ENCODE measurements at places on chromosomes 7 and 10. TPM values are rescaled to one million over a fixed set of nuclear protein-coding genes. Genes with fewer than 3 reads are reported as not detected.

GRCh38 chr7:50584386-50584785 is 19.2 kb upstream of the DDC start:
- H3K36me3 ChIP-seq = no peaks in the 10 kb centered on the region
- H3K4me1 ChIP-seq = no peaks in the 10 kb centered on the region
- no peak overlapping the region for H3K4me3 ChIP-seq
- no peak overlapping the region for H3K27ac ChIP-seq
- DNase-seq = no peak

DNA sequence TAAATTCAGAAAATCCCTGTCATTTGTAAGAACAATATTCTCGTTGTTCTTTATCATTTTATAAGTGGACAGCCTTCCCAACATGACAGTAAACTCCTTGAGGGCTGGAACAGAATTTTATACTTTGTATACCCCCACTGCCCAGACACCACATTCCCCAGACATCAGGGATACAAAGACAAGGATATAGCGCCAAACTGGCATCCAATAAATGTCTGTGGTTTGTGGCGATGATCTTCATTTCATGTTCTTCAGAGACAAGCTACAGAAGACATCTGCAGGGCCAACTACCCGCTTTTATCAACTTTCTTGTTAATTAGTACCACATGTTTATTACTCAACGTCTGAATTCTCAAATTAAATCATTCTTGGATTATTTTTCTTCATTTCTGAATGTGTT is 155.9 kb downstream of the ATE1 start:
- no peak for DNase-seq
- no peaks in the 10 kb centered on the region for H3K36me3 ChIP-seq
- no peak overlapping the region for H3K4me3 ChIP-seq

DNA sequence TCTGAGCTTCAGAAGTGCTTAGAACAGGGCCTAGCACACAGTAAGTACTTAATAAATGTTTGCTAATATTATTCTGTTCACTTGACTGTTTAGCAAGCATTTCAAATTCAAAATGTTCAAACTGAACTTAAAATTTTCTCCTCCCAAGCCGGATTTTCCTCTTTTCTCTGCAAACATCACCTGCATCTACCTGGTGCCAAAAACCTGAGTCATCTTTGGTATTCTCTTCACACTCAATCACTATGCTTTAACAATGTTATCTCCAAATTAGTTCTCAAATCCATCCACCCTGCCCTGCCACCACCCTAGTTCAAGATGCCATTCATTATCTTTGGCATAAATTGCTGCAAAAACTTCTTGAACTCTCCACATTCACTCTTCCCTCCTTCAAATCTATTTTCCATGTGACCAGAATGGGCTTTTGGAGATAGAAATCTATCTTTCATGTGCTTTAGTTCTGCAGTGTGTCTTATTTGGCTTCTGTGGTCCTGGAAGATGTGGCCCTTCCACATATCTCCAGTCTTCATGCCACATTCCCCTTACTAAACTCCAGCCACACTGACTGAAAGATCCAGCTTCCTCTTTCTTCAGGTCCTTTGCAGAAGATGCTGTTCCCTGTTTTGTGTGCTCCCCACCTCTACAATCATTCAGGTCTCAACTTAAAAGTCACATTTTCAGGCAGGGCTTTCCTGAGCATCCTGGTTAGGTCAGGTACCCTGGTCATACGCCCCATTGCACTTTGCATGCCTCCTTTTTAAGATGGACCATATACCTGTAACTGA is 2.0 kb downstream of the GGCT start:
- H3K4me1 ChIP-seq = no peaks in the 10 kb centered on the region
- no peaks in the 10 kb centered on the region for H3K27me3 ChIP-seq
- DNase-seq = no peak

- no peaks in the 10 kb centered on the region for H3K4me1 ChIP-seq
- H3K27ac ChIP-seq = no peak overlapping the region
- no peaks in the 10 kb centered on the region for H3K36me3 ChIP-seq
- H3K4me3 ChIP-seq = no peak overlapping the region
- H3K27me3 ChIP-seq = no peaks in the 10 kb centered on the region
- no peak for DNase-seq
These were observed 82.7 kb upstream of the KLF6 start for GRCh38 chr10:3867454-3868270.

Gene CNPY1
- polyA plus RNA-seq = not detected

Data from cardiac muscle cell (in vitro differentiated cells and primary cell).